AG08395 (cell line): ENCODE measurements at places on chromosomes 2 and 18.

- no peak for DNase-seq
These were observed 92.7 kb downstream of the USP40 start for GRCh38 chr2:233473878-233474277.

GRCh38 chr2:208565690-208566416 is 159.3 kb downstream of the PTH2R start:
- DNase-seq = no peak

DNA sequence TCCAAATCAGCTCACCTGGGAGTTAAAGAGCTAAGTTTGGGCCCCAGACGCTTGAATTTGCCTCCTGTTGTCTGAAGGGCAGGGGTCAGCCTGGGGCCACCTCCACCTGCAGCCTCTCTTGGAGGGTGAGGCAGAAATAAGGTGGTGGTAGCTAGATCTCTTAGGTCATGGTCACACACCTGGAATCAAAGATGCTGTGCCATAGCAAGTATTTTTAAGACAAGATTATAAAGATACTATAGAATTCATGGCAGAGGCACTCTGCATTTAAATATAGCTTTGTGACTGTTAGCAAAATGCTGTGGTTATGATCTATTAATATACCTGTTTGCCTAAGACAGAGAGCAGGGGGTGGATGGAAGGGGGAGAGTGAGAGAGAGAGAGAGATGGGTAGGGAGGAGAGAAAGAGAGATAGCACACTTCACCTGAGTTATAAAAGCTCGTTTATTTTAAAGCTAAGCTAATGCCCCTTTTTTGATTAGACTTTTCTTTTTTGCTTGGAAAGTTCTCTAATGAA is 242.7 kb downstream of the TMEM182 start:
- DNase-seq = no peak

DNA sequence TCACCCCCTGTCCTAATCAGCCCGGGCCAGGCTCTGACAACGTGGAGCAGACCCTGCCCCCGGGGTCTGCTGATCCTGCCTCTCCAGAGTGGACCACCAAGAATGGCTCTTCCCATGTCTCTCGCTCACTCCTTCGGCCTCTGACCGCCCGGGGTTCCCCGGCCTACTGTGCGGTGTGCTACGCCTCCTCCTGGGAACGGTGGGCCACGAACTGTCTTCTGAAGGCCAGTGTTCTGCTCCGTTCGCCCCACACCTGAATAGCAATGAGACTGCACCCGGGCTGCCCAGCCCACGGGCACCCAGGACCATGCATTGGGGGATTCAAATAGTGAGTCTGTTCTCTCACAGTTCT is 189.7 kb downstream of the TWIST2 start:
- no peak for DNase-seq

DNA sequence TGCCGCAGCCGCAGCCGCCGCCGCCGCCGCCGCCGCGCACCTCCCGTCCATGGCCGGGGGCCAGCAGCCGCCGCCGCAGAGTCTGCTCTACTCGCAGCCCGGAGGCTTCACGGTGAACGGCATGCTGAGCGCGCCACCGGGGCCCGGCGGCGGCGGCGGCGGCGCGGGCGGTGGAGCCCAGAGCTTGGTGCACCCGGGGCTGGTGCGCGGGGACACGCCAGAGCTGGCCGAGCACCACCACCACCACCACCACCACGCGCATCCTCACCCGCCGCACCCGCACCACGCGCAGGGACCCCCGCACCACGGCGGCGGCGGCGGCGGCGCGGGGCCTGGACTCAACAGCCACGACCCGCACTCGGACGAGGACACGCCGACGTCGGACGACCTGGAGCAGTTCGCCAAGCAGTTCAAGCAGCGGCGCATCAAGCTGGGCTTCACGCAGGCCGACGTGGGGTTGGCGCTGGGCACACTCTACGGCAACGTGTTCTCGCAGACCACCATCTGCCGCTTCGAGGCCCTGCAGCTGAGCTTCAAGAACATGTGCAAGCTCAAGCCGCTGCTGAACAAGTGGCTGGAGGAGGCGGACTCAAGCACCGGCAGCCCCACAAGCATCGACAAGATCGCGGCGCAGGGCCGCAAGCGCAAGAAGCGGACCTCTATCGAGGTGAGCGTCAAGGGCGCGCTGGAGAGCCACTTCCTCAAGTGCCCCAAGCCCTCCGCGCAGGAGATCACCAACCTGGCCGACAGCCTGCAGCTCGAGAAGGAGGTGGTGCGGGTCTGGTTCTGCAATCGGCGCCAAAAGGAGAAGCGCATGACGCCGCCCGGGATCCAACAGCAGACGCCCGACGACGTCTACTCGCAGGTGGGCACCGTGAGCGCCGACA is 2.4 kb downstream of the POU3F3 start:
- no peak for DNase-seq

DNA sequence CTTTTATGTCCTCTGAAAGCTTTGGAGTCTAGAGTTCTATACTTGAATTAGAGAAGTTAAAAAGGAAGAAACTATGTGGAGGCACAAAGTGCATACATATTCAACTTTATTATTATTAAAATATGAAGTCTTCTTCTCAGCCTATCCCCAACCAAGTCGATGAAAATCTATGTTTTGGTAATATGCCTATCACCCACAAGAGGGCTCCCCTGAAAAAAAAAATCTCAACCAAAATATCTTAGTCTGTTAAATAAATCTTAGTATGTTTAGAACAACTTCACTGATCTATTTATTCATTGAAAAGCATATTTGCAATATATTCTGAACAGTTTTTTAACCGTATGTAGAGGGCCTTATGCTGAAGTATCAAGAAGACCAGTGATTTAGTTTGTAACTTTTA is 804.5 kb downstream of the TDRD15 start:
- DNase-seq = no peak

GRCh38 chr18:76557026-76557575 is 62.1 kb upstream of the ZNF516 start:
- DNase-seq = no peak

DNA sequence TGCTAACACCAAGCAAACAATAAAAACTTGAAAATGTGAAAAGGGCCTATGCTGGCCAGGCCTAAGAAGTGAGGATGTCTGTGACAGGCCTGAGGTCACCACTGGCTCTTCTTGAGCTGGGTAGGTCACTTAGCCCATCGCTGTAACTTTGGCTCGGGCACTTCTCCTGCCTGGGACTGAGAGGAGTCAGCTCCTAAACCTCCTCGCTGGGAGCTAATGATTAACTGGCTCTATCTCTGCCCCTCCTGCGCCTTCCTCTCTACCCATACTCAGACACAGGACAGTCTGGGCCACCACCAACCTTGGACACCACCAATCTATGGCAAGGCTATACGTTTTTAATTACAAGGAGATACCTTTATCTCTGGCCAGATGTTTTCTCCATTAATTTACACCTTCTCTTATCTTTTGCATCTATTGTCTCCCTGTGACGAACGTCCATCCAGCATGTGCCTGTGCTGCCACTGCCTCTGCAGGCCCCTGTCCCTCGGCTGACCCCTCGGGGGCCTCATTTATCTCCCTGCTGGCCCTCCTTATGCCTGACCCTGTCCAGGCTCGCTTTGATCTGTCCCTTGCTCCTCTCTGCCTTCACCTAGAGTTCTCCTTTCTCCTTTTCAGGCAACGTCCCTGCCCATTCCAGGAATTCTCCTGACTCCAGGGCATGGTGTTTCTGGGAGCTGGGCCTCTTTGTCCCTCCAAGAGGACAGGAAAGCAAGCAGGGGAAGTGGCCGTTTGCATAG is 149.1 kb upstream of the GATA6 start:
- DNase-seq = no peak

DNA sequence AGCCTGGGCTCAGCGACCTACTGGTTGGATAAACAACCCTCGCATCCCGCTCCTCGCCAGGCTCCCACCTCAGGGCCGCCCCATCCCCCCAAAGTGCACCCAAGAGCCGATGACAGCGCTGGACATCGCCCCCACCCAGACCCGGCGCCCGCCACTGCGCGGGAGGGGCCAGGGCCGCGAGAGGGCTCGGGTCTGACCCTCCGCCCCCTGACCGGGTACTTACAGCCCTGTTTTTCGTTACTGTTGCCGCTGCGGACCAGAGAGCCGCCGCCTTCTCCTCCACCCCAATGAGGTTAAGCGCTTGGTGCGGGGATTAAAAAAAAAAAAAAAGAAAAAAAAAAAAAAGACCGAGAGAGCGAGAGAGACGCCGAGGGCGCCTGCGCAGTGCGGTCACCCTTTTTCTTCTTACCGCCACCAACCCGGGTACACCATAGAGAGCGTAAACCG is at the start of gene CLASP1:
Gene CLASP1, minus strand, starts transcription at position 314 of the 447 bp plus-strand sequence. CDS start 43,567 bp downstream, outside the sequence.
- no peak for DNase-seq

- DNase-seq = no peak
These were observed 42.2 kb downstream of the MERTK start for GRCh38 chr2:111940333-111941196.

- DNase-seq = peak; percentile 35
These were observed 93.5 kb upstream of the SLC14A2 start for GRCh38 chr18:45521777-45522176.

- DNase-seq = no peak
These were observed 37.4 kb downstream of the RTN4 start for GRCh38 chr2:55012672-55013484.

- DNase-seq = no peak
These were observed 118.6 kb downstream of the AQP4 start for GRCh38 chr18:26746826-26747475.

DNA sequence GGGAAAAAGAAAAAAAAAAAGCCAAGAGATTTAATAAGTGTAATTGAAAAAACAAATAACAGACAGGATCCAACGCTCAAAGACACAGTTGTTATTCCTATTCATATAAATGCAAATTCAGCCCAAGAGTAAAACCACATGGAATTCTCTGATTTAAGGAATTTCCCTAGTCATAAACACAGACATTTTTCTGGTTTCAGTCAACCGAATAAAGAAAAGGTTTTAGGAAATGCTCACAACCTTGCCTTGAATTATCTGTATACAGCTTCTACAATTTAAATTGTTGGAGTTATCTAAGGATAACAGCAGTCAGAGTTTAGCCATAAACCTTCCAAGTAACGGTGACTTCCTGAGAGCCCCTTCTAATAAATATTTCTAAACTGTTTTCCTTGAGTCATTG is 122.7 kb downstream of the VWC2L start:
- DNase-seq = peak; percentile 4

GRCh38 chr18:40415176-40415791 is 1539.8 kb upstream of the PIK3C3 start:
- no peak for DNase-seq

GRCh38 chr2:224576088-224576715 is 9.0 kb downstream of the CUL3 start:
- DNase-seq = no peak

GRCh38 chr2:166413255-166413654 is 37.5 kb upstream of the SCN9A start:
- no peak for DNase-seq

- DNase-seq = peak; percentile 71
These were observed 352.0 kb downstream of the TNS1 start for GRCh38 chr2:217650716-217651360.

- no peak for DNase-seq
These were observed 213.4 kb downstream of the TMEM163 start for GRCh38 chr2:134505446-134505845.

- DNase-seq = peak; percentile 16
These were observed 8.1 kb downstream of the NBEAL1 start for GRCh38 chr2:203022751-203023150.

DNA sequence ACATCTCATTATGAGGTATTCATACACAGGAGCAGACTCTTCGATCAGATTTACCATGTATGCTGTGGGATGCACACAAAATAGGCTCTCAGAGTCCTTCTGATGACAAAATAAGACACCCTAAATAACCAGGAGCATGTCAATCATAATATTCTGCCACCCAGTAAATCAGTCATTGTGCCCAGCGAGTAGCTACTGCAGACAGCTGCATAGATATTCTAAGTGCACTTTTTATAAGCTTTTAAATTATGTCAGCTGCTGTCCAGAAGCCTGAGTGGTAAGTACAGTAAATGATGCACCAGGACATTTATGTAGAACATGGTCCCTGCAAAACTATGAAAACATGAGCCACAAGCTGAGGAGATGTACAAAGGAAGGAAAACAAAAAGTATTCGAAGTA is 102.9 kb downstream of the CCDC141 start:
- no peak for DNase-seq

DNA sequence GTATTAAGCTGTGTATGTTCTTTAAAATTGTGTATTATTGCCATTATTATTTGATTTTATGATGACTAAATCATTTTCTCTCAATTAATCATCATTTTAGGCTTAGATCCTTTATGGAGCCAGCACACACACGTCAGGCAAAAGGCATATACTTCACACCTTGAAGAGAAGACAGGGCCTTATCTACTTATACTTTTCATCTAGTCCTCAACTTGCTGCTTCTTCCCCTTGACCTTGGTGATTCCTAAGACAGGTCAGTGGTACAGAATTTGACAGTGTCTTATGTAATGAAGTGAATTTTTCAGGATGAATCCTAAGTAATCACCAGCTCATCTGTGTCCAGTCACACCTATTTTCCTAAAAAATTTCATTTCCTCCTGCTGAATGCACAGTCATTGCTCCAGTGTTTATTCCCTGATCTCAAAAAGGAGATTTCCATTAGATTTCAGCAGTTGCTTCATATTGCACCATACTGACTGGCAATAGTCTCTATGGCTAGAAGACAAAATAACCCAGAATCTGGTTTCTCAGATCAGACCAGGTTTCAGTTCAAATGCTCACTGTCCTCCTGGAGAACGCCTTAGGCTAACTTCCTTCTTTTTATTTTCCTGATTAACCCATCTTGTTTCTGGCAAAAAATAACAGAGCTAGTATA is 235.7 kb downstream of the PTH2R start:
- no peak for DNase-seq

DNA sequence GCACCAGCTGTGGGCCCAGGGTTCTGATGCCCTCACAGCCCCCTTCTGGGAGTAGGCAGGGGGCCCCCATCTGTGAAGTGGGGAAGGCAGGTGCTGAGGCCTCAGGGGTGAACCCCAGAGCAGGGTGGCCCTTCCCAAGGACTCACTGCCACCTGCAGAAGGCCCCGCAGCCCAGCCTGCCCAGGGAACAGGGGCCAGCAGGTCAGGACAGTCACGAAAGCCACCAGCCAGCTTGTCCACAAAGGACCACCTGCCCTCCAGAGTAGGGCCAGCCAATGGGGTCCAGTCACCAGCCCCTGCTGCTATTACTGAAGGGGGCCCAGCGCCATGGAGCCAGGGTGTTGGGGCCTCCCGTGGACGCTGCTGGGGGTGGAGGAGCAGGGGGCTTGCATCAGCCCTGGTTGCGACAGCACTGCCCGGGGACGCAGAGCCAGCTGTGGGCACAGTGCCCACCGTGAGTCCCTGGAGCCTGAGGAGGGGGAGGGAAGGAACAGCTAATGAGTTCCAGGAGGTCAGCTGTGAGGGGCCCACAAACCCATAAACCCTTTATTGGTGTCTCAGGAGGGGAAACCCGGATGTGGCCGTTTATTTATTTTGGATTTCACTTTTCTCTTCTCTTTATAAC is 11.5 kb upstream of the SNED1 start:
- DNase-seq = peak; percentile 48
